ENCODE measurements at places on chromosomes 13 and 19. TPM values are rescaled to one million over a fixed set of nuclear protein-coding genes. Genes with fewer than 3 reads are reported as not detected.
A peak's percentile ranks its signal among the peaks of the same experiment; 100 is the strongest.

DNA sequence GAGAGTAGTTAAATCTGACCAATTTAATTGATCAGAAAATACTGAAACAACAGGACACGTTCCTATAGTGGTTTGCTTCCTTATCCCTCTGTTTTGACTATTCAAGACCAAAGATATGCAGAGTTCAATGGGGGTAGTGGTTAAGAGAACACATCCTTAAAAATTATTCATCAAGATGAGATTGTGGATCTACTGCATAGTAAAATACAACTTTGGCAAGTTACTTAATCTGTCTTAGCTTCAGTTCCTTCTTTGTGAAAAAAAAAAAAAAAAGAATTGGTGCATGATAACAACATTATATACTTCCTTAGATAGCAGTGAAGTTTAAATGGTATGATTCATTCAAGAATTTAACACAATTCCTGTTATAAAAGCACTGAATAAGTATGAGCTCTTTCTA lies 552.1 kb downstream of the DCT start:
- no peak for DNase-seq

KRTDAP gene
- total RNA-seq, result 579 TPM

RYR1 gene
- total RNA-seq, result 21.1 TPM

DNA sequence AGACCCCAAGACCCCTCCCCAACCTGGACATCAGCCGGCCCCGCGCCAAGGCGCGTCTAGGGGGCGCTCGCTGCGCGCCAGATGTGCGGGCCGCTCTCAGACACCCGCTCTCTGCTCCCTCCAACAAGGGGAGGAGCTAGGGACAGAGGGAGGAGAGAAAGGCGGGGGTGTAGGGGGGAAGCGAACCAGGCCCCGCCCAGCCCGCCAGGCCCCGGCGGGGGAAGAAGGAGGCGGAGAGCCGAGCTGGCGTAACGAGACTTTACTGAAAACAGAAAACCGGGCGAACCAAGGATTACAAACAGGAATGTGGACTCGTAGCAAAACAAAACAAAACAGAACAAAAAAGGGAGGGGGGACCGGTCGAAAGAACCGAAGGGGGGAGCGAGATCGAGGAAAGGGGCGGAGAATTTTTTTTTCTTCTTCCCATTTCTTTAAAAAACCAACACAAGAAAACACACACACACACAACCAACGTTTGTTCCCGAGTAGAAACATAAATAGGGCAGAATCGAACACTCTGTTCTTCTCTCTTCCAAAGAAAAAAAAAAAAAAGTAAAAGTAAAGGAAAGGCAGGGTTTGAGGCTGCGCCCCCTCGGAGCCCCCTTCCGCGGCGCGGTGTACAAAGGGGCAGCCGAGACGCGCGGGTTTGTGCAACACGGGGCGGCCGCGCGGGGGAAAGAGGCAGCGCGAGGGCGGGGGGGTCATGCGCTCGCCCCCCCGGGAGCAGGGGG lies 1.7 kb downstream of the JUND start:
- DNase-seq, result peak; percentile 93

- no peak for DNase-seq
Measured at GRCh38 chr13:30731361-30732045, 3.8 kb upstream of the ALOX5AP start.

TMEM150B gene
- 1.1 TPM for total RNA-seq

SSC5D gene
- total RNA-seq, result 16.5 TPM

- no peak for DNase-seq
Measured at GRCh38 chr19:24065865-24066604, 21.0 kb upstream of the ZNF254 start.

DNA sequence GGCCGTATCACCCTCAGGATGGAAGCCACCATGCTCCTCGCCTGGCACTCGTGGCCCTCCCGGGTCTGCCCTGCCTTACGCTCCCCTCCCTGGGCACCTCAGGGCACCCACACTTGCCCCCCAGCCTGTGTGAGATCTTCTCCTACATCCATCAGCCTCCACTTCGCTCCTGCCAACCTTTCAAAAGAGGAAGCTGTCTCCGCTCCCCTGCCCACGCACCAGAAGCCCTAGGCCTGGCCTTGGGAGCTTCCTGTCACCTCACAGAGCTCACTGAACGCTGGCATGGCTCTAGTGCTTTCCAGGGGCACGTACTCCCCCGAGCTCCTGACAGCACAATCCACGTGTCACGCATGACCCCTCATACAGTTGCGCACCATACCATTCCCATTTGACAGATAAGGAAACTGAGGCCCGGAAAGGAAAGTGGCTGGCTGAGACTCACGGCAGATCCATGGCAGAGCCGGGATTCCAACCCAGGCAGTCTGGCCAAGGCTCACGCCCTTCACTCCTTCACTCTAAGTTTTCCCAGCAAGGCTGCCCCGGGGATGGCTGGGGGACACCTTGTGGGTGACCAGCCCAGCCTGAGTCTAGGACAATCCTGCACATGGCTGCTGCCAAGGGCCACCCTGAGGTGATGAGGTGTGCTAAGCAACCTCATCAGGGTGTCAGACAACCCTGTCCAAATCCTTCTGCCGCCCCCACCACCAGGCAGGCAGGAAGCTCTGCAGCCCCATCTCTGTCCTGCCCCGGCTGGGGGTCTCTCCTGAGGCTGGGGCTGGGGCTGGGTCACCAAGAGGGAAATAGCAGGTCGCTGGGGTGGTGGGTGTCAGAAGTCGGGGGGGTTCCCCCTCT lies 19.3 kb downstream of the PPP1R12C start:
- no peak for DNase-seq

MTUS2 gene
- 1.2 TPM for total RNA-seq

DNA sequence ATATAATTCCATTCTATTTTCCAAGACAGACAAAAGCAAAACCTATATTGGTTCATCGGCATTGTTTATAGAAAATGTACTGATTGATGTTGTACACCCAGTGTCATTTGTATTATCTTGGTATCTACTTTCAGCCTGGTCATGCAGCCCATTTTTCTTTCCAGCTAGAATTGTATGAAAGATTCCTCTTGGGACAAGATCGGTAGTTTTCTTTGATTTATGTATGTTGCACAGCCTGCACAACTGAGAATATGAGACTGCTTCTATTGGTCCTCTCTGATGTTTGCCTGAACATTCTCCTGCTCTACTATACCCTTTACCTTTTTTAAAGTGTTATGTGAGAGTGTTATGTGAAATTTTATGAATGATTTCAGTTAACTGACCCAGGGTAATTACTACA lies 487.7 kb upstream of the PRR20A start:
- DNase-seq, result no peak

- DNase-seq, result no peak
Measured at GRCh38 chr13:41419206-41419605, 38.1 kb upstream of the RGCC start.

DNA sequence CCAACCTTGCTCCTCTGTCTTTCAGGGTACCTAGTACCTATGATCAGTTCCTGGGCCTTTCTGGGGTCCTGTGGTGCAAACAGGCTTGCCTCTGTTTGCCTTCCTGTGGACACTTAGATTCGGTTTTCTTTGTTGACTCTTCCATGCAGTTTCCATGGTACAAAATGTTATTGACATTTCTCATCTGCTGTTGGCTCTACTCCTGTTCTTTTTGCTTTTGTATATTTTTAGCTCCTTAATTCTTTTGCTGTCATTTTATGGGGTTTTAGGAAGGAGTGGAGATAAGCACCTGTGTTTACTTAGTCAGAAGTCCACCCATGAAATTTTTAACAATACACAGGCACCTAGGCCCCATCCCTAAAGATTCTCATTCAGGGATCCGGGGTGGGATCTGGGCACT lies 20.5 kb upstream of the CNMD start:
- DNase-seq, result no peak

- DNase-seq, result no peak
Measured at GRCh38 chr19:1809678-1810077, 2.4 kb downstream of the ATP8B3 start.

DNA sequence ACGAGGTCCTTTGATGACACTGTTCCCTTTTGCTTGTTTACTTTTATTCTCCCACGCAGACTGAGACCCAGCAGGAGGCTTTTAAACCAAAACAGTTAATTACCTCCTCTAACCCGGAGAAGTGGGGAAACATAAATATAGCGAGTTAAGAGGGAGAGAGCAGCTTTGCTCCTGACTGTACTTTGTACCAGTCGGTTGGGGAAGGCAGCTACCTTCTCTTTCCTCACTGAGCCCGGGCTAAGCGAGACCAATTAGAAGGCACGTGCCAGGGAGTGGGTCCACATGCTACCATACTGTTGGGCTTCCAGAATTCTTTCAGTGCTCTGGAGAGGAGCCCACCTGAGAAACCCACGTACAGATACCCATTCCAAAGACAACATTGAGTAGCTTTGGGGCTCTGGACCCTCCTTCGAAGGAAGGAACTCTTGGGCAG lies 124.2 kb downstream of the ZIC5 start:
- DNase-seq, result no peak

- DNase-seq, result no peak
Measured at GRCh38 chr13:27076421-27076820, 95.2 kb downstream of the USP12 start.

DNA sequence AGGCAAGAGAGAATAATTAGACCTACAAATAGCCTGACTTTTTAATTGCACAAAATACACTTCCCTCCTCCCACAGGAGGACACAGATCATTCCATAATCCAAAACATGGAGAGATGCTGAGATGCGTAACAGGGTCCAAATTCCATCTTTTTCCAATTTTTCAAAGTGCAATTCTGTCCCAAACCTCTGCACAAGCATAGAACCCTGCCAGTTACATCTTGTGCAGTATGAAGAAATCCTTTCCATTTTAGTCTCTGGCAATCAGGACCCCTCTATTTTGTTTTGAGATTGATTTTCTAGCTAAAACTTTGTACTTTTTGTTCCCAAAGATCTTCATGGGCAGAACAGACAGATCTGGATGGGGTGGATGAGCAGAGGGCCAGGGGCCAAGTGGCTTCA lies 209.2 kb downstream of the B3GLCT start:
- no peak for DNase-seq

DNA sequence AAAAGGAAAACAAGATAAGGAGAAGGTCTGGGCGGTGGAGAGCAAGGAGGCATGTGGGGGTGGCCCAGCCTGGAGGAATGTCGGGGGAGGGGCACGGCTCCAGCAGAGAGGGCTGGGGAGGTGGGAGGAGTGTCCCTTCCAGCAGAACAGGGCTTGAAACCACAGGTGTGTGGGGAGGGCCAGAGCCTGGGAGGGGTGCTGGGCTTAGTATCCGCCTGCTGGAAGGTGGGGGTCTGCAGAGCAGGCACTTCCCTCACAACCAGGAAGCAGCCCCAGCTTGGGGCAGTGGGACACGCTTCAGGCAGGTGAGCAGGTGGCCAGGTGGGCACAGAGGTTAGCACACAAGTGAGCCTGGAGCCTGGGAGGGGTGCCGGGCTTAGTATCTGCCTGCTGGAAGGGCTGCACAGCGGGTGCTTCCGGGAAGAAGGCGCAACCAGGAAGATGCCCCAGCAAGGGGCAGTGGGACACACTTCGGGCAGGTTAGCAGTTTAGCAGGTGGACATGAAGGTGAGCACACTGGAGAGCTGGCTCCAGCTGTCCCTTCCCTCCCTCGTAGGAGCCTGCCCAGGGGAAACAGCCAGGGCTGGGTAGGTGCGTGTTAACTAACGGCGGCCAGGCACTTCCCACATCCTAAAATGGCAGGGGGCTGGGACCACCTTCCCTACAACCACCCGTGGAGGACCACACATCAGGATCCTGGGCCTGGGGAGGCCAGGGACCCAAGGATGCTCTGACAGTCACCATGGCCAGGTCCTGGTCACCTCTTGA lies 3.0 kb downstream of the GAS6 start:
- DNase-seq, result no peak

WTIP gene
- total RNA-seq, result 14.4 TPM

GRCh38 chr13:107075576-107075975 lies 507.6 kb upstream of the ARGLU1 start:
- DNase-seq, result no peak

CEACAM3 gene
- total RNA-seq, result 1.5 TPM

GRCh38 chr19:1483131-1483978 lies 4.3 kb upstream of the C19orf25 start:
- DNase-seq, result no peak

DNA sequence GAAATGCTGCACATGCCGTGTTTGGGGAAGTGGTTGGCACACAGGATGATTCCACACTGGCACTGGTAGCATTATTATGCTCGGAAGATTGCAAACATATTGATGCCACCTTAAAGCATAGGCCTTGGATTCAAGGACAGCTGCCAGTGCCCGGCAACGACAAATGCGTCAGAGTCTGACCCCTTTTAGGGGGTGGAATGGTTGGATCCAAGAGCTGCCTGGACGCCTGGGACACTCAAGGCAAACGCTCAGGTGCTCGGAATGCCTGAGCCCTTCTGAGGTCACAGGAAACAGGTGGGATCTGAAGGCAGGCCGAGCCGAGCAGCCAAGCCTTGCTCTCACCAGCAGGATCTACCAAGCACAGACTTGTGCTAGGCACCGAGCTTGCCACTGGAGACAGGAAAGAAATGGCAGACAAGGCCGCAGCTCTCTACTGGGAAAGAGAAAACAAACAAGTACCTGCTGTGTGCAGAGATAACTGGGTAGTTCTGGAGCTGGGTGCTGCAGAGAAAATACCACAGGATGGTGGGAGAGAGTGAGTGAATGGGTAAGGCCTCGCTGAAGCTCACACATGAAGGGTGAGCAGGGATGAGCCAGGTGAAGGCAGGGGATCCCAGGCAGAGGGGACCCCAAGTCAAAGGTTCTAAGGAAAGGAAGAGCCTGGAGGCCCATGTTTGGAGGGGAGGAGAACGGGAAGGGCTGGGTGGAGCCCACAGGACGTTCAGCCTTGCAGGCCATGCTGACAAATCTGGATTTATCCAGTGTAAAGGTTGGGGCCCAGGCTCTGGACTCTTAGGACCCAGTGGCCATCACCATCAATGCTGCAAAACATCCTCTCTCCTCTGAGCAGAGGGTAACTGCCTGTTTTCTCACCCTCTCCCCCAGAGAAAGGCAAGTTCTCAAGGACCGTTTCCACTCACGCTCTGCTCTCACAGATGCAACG lies 9.2 kb downstream of the RANBP3 start:
- DNase-seq, result no peak

ADAT3 gene
- total RNA-seq, result 2.5 TPM

DNA sequence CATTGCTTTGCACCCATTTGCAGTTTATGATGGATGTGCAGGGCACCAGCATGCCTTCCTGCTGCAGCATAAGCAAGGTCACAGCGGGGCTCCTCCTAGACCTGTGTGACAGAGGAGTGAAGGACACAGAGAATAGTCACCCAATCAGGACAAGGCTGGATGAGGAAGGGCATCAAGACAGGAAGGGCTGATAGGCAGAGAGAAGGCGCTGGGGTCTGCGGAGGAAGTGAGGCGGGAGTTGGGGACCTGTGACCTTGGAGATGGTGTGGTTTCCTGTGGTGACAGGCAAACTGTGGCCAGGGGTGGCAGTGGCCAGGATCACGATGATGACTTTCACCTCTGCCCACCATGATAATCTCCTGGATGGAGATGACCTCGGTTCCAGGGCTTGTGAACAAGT lies 16.4 kb upstream of the KCTD15 start:
- no peak for DNase-seq
